ENCODE measurements at places on chromosomes 5 and 9.

DNA sequence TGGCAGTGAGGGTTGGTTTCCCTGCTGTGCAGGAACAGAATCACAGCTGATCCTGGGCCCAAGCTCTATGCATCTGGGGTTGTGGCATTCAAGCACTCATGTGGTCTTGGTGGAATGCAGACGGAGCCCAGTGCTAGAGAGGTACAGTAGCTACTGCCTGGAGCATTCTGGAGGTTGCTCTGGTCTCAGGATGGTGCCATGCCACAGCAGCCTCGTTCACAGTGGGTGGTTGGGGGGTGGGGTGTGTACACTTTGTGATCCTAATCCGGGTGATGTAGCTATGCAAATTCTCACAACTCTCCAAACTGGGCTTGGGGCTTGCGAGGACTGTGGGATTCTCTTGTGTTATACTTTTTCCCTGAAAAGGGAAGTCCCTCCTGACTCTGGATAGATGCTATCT lies 45.2 kb downstream of the FGD3 start:
- DNase-seq, result no peak

- no peak for DNase-seq
These were observed 169.7 kb downstream of the MPDZ start for GRCh38 chr9:13109781-13110180.

DNA sequence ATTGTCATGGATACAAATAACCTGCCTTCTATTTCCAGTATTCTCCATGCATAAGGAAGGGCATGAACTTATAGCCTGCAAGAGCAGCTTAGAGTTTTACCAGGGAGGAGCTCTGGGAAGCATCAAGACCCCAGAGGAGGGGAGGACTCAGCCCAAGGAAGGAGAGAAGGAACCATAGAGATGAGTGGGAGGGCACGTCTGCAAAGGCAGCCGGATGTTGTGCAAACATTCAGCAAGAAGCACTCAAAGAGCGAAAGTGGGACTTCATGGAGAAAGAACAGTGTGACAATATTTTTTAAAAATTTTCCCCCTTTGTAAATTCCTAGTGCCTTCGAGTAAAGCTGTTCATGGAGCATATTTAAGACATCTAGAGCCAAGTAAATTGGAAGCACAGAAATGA lies 270.1 kb upstream of the PTGER4 start:
- no peak for DNase-seq

GRCh38 chr9:110427497-110428104 lies 89.9 kb upstream of the TXNDC8 start:
- DNase-seq, result no peak

DNA sequence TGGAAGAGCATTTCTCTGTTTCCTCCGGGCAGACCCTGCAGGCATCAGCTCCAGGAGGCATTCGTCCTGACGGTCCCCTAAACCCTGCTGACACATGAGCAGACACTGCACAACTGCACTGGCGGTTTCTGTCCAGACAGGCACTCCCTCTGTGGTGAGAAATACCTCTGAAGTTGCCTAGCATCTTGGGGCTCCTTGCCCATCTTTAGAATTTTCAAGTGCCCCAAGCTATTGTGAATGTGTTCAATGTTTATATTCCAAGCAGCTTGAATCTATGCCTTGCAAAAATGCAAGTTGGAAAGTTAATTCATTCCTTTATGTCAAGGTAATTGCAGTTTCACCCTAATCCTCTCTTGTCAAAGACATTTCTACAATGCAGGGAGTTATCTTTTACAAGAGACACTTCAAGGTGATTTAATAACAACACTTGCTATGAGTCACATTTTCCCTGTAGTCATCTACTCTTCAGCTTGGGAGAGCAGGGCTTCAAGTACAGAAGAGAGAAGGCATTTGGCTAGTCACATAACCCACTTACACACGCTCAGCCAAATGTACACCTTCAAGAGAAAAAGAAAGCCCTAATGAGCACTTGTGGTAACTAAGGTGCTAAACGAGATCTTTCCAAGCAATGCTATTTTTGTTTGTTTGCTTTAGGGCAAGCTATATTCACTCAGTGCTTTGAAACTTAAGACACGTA lies 302.5 kb downstream of the MLLT3 start:
- DNase-seq, result no peak

GRCh38 chr5:139137697-139138096 lies 60.5 kb downstream of the SIL1 start:
- DNase-seq, result no peak

DNA sequence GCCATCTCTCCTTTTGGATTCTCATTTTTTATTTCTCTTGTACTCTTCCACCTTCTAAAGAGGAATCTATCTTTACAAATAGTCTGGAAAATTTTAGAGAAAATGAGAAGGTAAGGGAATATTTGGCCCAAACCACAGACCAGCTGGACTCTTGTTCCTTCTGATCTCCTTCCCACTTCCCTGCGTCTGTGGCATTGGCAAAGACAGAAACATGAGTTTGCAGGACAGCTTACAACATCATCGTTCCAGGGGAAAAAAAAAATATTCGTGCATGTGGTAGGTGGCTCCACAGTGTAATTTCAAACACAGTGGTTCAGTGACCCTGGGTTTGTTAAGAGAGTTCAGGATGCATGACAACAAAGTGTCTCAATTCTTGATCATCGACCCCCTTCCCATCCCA lies 755.0 kb downstream of the DNAH5 start:
- no peak for DNase-seq

DNA sequence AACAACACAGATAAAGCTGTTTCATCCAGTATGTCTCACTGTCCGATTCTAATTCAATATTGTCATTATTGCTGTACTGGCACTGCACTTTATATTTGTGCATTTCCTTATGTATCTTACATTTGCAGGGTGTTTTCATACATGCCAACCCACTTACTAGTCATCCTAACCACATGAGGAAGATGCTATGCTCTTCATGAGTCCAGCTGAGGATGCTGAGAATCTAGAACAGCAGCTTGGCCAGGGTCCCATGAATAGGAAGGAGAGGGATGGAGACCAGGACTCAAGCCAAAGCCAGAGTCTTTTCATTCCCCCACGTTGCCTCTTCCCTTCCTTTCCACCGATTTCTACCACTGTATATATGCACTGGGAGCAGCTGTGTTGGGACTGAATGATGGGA lies 292.8 kb upstream of the KLF4 start:
- no peak for DNase-seq

- DNase-seq, result no peak
These were observed 96.2 kb upstream of the ARAP3 start for GRCh38 chr5:141778206-141778605.

DNA sequence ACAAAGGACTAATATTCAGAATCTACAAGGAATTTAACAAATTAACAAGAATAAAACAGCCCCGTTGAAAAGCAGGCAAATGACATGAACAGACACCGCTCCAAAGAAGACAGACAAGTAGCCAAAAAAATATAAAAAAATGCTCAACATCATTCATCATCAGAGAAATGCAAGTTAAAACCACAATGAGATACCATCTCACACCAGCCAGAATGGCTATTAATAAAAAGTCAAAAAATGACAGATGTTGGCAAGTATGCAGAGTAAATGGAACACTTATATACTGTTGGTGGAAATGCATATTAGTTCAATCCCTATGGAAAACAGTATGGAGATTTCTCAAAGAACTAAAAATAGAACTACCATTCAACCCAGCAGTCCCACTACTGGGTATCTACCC lies 302.7 kb upstream of the RGMB start:
- DNase-seq, result no peak

DNA sequence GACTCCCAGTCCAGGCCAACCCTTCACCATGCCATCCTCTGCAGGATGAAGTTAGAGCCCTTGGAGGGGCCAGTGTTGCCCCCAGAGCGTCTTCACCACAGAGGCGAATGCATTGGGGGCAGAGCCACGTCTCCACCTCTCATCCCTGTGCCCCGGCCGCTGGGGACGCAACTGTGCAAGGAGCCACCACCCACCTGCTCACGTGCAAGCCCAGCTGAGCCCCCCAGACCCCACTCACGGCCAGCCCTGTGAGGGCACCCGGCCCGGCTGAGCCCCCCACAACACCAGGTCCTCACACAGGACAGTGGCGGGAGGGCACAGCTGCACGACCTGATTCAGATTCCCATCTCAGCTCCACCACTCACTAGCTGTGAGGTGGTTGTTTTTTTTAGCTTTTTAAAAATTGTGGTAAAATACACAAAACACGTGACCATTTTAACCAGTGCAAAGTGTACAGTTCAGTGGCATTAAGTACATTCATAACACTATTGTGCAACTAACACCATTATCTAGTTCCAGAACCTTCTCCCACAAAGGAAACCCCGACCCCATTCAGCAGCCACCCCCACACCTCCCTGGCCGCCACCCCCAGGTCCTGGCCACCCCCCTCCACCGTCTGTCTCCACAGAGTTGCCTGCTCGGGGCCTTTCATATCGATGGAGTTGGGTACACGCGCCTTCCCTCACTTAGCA lies 33.5 kb upstream of the UBAC1 start:
- DNase-seq, result no peak

GRCh38 chr5:76325326-76325725 lies 77.8 kb upstream of the IQGAP2 start:
- DNase-seq, result no peak

- no peak for DNase-seq
These were observed 216.0 kb downstream of the KDM4C start for GRCh38 chr9:6973762-6974161.

DNA sequence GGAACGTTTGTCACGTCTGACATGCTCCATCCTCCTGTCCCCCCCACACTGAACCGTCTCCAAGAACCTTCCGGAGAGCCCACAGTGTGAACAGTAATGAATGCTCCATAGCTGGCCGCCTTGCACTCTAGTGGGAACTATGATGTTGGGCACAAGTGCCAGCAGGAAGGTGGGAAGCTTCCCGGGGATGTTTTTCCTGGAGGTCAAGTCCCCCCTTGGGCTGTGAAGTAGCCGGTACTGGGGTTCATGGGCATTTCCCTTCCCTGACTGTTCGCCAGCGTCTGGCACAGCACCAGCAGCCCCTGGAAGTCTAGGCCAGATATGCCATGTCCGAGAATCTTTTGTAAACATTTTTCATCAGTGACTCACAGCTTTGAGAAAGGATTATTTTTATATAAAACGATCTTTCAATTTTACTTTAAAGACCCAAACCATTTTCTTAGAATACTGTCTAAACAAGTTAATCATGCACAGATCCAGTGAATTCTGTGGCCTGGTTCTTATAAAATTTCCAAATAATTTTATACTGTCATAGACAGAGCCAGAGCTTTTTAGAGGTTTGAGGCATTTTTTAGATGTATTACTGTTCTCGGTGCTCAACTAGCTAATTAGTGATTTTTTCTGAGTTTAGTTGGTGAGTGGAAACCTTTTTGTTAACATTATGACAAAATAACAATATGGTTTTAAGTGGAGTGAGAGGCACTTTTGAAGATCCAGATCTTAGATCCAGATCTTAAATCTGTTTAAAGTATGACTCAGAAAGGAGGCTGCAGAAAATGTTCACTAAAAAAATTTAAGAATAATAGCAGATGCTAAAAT lies 11.6 kb downstream of the ABL1 start:
- no peak for DNase-seq

- no peak for DNase-seq
These were observed 195.6 kb downstream of the KIAA0825 start for GRCh38 chr5:94422812-94423211.

DNA sequence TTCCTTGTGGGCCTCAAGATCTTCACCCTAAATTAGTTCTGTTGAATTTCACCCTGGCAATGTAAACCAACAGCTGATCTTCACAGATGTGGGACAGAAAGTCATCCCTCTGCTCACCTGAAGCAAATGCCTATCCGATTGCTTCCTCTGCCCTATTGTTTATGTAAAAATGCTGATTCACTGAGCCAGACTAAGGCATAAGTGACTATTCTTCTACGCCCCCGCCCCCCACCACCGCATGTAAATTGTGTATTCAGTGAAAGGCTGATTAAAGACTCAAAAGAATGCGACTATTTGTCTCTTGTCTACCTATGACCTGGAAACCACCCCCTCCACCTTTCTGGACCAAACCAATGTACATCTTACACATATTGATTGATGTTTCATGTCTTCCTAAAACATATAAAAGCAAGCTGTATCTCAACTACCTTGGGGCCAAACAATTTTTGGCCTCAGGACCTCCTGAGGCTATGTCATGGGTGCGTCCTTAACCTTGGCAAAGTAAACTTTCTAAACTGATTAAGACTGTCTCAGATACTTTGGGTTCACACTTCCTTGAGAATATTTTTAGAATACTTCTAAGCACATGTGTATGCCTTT lies 129.7 kb upstream of the BOD1 start:
- DNase-seq, result no peak

DNA sequence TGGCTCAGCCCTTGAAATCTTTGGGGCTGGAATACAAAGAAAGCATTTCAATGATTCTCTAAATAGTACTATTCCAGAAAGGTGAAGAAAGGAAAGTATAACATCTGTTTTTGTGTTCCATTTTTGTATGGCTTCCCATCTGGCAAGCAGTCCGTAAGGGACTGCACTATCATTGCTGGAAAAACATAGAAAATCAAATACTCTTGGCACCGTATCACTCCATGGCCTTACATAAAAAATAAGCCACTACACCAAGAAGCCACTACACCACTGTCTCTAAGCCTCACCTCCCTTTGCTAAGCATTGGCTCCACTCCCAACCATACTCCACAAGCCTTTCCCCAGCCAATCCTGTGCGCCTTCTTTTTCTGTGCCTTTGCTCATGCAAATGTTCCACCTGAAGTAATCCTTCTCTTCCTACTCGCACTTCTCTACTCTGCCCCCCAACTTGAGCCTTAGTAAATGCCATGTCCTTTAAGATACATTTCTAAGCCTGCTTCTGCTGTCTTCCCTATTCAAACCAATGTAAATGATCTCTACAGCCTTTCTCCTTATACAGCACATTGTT lies 454.6 kb upstream of the TUSC1 start:
- DNase-seq, result no peak

GRCh38 chr5:35443803-35444595 lies 173.7 kb upstream of the SPEF2 start:
- DNase-seq, result no peak

GRCh38 chr9:126707083-126707482 lies 93.4 kb downstream of the LMX1B start:
- no peak for DNase-seq

DNA sequence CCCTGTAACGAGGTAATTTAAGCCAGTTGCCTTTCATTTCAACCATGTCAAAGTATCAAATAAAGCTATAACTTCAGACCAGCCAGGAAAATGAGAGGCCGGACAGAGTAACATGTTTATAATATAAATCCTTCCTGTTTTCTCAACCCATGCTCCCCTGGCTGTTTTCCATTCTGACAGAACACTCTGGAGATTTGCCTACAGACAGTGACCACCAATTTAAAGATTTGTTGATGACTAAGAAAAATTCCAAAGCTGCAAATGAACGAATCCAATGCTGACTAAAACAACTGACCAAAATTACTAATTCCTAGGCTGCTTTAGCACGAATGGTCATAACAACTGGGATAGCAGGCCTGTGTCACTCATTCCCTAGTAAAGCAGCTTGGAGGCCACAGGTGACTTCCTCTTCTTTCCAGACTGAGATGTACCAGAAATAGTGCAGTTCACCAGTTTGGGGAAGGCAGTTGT lies 141.4 kb downstream of the AOPEP start:
- no peak for DNase-seq

GRCh38 chr9:137255448-137256114 lies 454 bp downstream of the NELFB start:
- no peak for DNase-seq

All from stimulated activated CD8-positive, alpha-beta memory T cell treated with anti-CD3 and anti-CD28 coated beads, Interleukin-7, amount 100 ng/mL, for 1 hour (primary cell).